ENCODE measurements at places on chromosomes 1 and 21.

DNA sequence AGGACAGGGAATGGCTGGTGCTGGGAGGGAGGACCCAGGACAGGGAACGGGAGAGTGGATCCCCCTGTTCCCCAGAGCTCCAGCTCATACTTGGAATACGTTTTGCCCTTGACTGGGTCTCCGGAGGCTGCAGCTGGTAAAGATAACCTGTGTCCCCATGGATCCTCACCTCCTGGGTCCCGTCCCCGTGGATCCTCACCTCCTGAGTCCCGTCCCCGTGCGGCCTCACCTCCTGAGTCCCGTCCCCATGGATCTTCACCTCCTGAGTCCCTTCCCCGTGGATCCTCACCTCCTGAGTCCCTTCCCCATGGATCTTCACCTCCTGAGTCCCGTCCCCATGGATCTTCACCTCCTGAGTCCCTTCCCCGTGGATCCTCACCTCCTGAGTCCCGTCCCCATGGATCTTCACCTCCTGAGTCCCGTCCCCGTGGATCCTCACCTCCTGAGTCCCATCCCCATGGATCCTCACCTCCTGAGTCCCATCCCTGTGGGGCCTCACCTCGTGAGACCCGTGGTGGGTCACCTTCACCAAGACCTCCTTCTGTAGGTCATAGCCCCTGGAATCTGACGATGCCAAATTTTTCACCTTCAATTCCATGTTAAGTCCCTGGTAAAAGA is 61.4 kb downstream of the SCCPDH start:
- no peak for DNase-seq

- DNase-seq = no peak
Measured at GRCh38 chr1:206649261-206649921, 14.1 kb downstream of the DYRK3 start.

GRCh38 chr1:42312576-42313212 is 22.3 kb downstream of the FOXJ3 start:
- no peak for DNase-seq

GRCh38 chr1:114251573-114251939 is 97.9 kb upstream of the SYT6 start:
- DNase-seq = no peak

DNA sequence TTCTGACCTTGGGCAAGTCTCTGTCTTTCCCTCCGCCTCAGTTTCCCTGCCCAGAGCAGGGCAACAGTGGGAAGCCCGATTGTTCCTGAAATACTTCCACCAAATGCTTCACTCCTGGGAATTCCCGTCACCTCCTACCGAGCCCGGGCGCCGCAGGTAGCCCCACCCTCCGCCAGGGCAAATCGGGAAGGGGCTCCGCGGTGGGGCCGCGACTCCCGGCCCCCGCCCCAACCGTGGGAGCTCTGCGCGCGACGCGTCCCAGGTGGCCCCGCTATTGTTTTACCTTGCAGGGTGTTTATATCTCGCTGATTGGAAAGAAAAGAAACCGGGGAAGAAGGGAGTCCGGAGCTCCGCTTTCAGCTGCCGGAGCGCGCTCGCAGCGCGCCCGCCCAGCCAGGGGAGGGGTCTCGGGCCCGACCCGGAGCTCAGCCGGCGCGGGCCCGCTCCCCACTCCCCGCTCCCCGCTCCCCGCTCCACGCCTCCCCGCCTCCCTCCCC is 407 bp downstream of the IGSF3 start:
- no peak for DNase-seq

GRCh38 chr1:226497276-226497833 is 51.2 kb upstream of the STUM start:
- no peak for DNase-seq

- no peak for DNase-seq
Measured at GRCh38 chr1:116814926-116815723, 60.9 kb downstream of the CD2 start.

GRCh38 chr1:165628147-165628822 is 2.7 kb upstream of the MGST3 start:
- no peak for DNase-seq

- DNase-seq = no peak
Measured at GRCh38 chr1:232596666-232597303, 33.1 kb downstream of the SIPA1L2 start.

DNA sequence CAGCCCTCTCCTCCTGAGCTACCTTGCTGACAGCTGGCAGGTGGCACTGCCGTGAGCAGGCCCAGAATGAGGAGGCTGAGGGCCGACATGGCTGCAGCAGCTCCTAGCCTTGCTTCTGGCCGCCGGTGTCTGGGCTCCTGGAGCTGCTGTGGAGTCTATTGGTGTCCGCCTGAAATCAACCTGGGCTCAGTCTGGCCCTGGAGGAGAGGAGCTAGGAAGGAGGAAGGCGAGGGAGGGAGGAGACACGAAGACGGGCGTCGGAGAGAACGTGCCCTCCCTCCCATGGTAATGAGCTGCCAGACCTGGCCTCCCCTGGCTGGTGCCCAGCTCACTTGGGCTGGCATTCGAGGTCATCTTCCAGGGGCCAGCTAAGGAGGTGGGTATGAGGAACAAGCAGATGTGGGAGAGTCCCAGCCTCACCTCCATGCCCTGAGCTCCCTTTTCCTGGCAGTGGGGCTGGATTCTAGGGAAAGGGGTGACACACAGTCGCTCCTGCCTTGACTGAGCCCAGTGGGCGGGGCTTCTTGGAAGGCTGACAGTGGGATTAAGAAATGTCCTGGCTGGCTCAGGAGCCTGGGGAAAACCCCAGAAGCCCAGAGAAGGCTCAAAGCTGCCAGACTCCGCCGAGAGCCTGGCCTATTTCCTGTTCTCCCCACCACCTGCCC is at the start of gene PDZK1IP1:
TSS of gene PDZK1IP1 (minus strand) at position 193 of the 665 bp plus-strand sequence. CDS start at position 89, 104 bp downstream.
- no peak for DNase-seq

- DNase-seq = no peak
Measured at GRCh38 chr1:230286166-230286889, 139.8 kb downstream of the PGBD5 start.

- DNase-seq = no peak
Measured at GRCh38 chr21:26833460-26833939, 11.7 kb downstream of the ADAMTS1 start.

- DNase-seq = no peak
Measured at GRCh38 chr1:116357487-116357886, 15.6 kb upstream of the ATP1A1 start.

DNA sequence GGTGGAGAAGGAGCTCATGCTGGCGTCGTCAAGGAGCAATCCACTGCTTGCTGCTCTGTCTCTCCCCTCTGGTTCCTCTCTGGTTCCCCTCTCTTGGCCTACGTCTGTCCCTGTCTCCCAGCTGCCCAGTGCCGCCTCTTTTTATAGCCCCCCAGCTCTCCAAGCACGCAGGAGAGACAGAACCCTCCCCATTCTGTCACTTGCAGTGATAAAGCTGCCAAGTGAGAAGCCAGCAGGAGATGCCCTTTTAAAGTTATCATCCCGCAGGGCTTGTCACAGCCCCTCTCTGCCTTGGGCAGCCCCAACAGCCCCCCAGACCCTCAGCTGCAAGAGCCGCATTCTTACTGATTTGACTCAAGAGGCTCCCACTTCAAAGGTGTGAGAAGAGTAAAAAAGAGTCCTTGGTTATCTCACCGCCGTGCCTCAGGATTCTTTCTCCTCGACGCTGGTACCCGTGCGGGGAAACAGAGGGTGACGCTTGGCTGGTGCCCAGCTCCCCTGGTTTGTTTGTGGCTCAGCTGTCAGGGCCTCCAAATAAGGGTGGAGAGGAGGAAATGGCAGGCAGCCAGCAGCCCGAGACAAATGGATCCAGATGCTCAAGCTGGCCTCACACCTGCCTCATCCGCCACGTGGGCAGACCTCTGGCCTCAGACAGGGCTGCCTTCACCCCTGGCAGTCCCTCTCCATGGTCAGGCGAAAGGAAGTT is at the start of gene NPPA:
TSS of gene NPPA (minus strand) at position 117 of the 706 bp plus-strand sequence. CDS start at position 18, 99 bp downstream.
- no peak for DNase-seq

DNA sequence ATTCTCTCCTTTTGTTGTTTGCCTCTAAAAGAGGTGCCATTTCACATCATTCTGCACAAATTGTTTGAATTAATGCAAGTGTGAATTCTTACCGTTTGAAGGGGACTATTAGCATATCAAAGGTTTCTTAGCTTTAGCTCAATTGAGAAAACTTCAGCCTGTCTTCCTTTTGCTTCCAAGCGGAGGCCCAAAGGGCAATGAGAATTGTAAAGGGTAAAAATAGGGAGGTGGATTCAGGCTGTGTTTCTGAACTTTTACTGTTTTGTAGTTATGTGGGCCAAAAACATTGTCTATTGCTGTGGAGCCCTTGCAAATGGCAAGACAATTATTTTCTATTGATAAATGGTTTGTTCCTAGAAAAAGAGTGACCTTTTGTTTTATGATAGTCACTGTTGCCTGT is 3.6 kb downstream of the ADGRL2 start:
- DNase-seq = no peak

- no peak for DNase-seq
Measured at GRCh38 chr1:180264595-180264994, 34.5 kb downstream of the LHX4 start.

GRCh38 chr1:99447721-99448120 is 183.4 kb downstream of the PLPPR4 start:
- DNase-seq = no peak

GRCh38 chr1:204548265-204548664 is 32.1 kb downstream of the MDM4 start:
- DNase-seq = no peak

- no peak for DNase-seq
Measured at GRCh38 chr1:162855461-162856150, 5.4 kb downstream of the CCDC190 start.

- DNase-seq = no peak
Measured at GRCh38 chr1:61951731-61952580, 209.7 kb downstream of the PATJ start.

- DNase-seq = no peak
Measured at GRCh38 chr1:21313203-21313885, 23.1 kb upstream of the ECE1 start.

GRCh38 chr1:178551307-178551706 is 38.4 kb downstream of the TEX35 start:
- DNase-seq = no peak

- DNase-seq = no peak
Measured at GRCh38 chr1:153583976-153584375, 18.3 kb upstream of the S100A2 start.

DNA sequence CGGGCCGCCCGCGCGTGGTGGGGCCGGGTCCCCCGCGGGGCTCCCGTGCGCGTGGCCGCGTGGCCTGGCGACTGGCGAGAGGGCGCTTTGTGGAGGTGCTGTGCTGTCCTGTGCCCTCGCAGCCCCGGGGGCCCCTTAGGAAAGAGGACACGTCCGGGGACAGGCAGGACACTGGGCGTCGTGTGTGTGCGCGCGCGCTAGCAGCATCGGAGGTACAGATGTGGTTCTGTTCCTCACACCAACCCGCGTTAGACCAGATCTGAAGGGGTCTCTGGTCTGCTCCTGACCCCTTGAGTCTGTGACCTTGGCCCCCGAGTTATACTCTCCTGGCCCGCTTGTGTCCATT is 489 bp downstream of the ACTN2 start:
- DNase-seq = no peak

DNA sequence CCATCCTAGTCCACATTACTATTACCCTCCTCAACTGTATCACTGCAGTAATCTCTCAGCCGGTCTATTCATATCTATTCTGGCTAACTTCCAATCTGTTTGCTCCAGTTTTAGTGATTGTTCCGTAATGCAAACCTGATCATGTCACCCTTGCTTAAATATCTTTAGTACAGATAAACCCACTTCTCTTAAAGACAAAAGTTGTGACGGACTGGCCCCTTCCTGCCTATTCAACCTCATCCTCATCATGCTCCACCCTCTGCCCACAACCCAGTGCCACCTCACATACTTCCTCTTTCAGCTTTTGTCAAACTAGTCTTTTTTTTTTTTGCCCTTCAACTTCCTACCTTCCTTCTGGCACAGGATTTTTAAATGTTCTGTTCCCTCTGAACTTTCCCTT is 2.8 kb upstream of the C1orf162 start:
- DNase-seq = peak; percentile 45

DNA sequence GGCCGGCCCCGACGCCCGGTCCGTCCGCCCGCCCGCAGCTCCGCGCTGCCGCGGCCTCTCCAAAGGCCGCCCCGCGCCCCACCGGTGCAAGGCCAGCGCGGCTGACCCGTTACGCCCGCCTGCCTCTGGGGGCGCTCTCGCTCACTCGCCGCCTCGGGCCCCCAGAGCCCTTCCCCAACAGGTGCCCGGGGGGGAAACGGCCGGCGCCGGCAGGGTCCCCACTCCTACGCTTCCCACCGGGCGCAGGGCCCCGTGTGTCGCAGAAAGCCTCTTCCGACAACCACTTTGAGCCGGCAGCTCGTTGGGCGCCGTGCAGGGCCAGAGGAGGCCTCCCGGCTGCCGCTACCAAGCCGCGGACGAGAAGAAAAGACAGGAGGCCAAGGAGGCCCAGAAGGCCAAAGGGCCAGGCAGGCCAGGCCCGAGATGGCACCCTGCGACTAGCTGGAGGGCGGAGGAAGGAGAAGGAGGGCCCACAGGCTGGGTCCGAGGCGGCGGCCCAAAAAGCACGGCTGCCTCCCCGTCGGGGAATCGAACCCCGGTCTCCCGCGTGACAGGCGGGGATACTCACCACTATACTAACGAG is 64.9 kb upstream of the FCGR2A start:
- DNase-seq = no peak

DNA sequence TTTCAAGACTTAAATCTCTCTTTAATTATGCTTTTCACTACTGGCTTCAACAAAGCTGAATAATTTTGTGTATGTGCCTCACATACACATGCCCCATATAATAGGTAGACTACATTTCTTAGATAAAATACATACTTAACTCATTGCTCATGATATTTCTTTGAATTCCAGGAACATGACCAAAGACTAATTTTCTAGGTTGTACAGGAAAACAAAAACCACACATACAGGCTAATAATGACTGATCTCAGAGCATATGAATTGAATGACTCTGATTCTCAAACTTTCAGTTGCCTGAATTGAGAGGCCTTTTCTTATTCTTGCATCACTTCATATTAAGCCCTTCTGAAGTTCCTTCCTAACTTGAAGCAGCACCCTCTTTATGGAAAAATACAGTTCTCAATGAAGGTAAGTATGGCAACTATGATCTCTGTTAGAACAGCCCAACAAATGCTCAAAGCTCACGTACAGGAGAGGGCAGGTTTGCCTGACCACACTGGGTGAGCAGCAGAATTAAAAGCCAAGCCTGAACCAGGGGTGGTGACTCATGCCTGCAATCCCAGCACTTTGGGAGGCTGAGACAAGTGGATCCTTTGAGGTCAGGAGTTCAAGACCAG is 22.6 kb upstream of the UAP1 start:
- no peak for DNase-seq

Measured in stimulated activated CD4-positive, alpha-beta T cell treated with anti-CD3 and anti-CD28 coated beads, TNF-alpha, amount 100 ng/mL, for 1 hour (primary cell).